ENCODE measurements at places on chromosomes 12 and 14.

- DNase-seq: no peak
Observed at GRCh38 chr12:6987956-6988553, 17.3 kb downstream of the EMG1 start.

DNA sequence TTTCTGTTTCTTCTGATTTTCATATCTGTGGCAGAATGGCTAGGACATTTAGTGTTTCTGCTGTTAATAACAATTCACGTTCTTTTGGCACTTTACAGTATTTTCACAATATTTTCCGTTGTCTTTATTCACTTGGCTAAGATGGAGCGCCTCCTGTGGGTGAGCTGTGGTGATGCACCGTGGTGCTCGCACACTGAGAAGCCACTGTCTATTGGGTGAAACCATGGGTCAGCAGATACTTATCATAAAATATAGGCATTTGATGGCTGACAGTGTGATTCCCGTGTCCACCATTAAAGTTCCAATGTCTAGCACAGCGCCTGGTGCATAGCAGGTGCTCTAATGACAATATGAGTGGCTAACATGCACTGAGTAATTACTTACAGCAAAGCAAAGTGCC is 141.8 kb downstream of the VRK1 start:
- DNase-seq: no peak

DNA sequence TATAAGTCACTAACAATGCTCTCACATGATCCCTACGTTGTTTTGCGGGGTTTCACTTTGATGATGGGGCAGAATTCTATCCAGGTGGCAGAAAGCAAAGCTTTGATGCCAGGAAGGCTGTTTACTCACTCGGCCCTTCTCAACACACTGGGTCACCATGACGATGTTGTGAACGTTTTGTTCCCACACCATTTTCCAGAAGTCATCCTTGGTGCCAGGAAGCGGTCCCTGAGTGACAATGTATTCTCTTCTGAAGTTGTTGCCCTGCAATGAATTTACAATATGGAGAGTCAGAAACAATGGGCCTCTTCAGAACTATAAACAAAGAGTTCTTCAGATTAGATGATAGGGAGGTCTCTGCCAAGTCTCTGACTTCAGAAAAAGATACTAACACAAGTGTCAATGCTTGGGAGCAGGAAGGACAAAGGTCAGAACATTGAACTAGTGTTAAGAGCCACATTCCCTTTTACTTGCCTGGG is 101.3 kb downstream of the PTPRB start:
- no peak for DNase-seq

- DNase-seq: no peak
Observed at GRCh38 chr12:116597886-116598285, 38.7 kb downstream of the MAP1LC3B2 start.

GRCh38 chr12:102061096-102061559 is 663 bp downstream of the WASHC3 start:
- DNase-seq: no peak

DNA sequence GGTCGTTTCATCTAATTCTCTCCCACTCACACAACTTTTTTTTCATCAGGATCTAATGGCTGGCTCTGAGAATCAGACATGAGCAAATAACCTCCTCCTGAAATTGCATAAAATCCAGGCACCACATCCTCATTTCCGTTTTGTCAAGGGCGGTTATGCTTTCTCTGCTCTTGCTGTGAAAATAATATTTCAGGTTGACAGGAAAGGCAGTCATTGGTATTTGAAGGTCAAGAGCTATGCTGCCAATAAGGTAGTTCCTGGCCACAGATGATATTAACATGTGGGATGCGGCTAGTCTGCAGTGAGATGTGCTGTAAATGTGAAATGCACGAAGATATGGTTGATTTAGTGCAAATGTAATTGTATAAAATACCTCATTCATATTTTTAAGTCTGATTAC is 870.2 kb upstream of the TMEM132C start:
- no peak for DNase-seq

DNA sequence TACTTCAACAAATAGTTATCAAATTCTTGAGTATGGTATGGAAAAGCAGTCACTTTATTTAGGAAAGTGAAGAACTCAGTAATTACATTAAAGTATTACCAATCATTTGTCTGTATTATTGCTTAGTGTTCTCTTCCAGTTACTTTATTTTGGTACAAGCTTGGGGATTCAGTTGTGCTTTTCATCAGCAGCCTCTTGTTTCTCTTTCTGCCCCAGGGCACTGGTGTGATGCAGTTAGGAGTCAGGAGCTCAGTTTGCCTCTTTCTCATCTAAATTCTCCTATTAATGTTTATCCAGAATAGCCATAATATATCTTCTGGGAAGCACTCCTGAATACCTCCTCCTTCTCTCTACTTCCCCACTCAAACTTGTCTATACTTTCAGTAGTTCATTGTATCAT is 25.7 kb downstream of the PMCH start:
- DNase-seq: no peak

- no peak for DNase-seq
Observed at GRCh38 chr12:14113031-14113430, 131.6 kb upstream of the GRIN2B start.

GRCh38 chr14:105473677-105474482 is 741 bp upstream of the CRIP2 start:
- peak; percentile 67 for DNase-seq

DNA sequence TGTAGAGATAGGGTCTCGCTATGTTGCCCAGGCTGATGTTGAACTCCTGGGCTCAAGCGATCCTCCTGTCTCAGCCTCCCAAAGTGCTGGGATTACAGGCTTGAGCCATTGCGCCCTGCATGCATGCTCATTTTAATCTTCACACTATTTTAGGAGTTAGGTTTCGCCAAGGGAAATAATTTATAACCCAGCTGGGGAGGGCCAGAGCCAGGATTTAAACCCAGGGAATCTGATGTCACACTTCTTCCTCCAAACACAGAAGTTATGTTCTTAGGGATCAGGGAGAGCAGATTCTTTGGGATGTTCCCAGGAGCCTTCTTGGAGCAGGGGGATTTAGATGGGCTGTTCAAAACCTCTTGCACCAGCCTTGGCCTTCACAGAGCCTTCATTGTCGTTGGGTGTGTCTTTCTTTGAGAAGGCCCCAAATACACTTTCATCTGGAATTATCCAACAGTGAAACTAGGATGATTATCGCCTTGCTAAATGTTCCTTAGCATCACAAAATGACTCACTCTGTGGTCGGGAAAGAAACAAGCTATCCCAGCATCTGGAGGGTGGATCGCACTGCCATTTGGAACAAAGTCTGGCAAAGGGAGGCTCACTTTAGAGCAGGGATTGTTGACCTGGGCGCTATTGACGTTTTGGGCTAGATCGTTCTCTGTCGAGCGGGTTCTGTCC is 8.2 kb upstream of the PPP1CC start:
- no peak for DNase-seq

DNA sequence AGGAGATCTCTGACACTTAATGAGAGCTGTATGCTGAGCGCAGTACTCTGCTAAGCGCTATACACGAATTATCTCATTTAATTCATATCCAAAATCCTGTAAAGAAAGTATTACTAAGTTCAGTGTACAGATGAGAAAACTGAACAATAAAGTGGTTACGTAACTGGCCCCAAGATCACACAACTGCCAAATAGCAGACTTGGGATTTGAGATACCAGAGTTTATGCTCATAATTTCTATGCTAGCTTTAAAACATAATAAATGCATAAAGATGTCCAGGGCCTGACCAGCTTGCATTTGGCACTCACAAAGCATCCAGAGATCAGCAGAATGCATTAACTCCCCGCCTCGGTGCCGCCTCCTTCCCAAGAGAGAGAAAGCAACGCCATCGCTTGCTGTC is 83.2 kb upstream of the PWP1 start:
- no peak for DNase-seq

DNA sequence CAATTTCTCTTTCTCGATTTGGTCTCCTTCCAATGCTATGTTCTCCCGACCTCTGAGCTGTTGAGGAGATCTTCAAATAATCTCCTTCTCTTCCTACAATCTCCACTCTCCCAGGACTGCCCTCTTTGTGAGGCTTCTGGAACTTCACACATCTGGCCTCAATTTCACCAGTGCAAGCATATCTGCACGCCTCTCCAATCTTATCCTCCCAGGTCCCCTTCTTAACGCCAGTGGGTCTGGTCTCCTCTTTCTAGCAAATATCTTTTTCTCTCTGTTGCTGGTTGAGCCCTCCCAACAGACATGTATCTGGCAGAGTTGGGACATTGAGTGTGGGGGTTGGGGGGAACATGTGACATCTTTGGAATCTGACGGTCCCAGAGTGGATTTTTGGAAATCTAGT is 17.9 kb downstream of the RTL1 start:
- DNase-seq: no peak

All from activated gamma-delta T cell (primary cell).